Cortex of kidney (tissue), 1 donor: ENCODE measurements at places on chromosomes 6 and 20.

GRCh38 chr6:14706378-14706929, 539.4 kb upstream of the JARID2 start:
- no peak for DNase-seq

DNA sequence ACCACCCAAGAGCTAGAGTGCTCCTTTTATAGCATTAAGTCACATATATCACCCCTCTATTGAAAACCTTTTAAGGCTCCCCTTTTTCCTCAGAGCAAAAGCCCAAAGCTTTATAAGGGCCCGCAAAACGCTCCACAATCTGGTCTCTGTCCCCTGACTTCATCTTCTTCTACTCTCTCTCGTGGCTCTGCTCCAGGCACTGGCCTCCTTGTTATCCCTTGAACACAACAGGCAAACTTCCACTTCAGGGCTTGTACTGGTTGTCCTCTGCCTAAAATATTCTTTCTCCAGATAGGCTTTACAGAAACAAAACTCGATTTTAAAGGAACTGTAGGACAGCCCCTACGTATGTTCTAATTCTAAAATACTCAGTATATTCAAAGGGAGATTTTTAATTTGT, 44.0 kb upstream of the SPDEF start:
- no peak for DNase-seq

DNA sequence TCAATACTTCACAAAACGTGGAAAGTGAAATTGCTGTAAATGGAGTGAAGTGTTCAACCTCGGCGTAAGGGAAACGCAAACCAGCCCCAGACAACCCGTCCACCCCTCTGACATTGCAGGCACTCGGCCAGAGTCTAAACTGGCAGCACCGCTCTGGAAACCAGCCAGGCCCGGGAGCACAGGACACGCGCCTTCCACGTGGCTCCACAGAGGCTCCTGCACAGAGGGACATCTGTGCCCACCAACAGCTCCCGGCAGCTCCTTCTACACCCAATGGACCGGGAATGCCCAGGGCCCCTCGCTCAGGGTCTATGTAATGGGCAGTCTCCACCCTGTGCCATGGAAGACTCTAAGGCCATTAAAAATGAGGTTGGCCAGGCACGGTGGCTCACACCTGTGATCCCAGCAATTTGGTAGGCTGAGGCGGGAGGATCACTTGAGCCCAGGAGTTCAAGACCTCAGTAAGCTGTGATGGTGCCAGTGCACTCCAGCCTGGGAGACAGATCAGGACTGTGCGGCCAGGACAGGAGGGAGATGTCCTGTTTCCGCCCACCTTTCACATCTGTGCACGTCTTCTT, 3.4 kb upstream of the HELZ2 start:
- no peak for DNase-seq

DNA sequence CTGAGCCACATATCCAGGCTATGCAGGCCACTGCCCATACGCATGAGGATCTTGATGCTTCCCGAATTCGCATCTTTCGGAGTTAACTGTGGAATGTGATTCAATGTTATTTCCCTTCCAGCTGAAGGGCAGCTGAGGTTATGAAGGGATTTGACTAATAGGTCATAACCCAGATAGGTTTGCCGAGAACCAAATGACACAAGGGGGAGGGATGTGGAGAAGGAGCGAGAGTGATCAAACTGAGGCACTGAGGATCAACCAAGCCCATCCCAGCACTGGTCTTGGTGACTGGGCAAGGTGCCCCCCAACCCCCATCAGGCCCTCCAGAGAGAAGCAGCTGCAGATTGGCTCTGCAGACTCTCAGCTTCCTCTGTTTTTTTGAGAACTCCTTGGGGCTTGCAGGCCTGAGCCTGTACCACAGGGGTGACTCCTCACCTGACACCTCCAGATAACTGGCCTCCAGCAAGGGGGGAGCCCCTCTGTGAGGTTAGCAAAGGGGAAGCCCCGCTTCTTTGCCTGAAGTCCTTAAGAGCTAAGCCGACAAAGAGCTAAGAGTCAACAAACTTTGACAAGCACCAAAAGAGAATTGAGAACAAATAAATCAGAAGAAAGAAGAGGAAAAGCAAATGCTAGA, 185.9 kb downstream of the PDE7B start:
- no peak for DNase-seq

- DNase-seq = no peak
These were observed 2.7 kb downstream of the CALHM5 start for GRCh38 chr6:116514111-116514510.

DNA sequence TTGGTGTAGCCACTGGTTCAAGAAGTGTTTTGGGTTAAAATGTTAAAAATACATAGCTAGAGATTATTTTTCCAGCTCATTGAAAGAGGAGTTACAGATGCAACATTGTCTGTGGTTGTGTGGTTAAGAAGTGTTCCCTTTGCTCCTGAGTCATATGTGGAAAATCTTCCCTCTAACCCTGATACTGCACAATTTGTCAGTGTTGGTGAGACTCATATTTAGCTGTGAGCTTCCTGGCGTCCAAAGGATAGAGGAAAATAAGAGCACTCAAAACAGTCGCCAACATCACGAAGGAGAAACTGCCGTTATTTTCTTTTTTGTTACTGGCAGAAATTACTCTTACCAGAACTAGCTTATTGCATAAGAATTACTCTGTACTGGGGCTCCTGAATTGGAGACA, 250.4 kb downstream of the CDH4 start:
- DNase-seq = no peak

- DNase-seq = no peak
These were observed 124.6 kb upstream of the CDH4 start for GRCh38 chr20:61127311-61128039.

DNA sequence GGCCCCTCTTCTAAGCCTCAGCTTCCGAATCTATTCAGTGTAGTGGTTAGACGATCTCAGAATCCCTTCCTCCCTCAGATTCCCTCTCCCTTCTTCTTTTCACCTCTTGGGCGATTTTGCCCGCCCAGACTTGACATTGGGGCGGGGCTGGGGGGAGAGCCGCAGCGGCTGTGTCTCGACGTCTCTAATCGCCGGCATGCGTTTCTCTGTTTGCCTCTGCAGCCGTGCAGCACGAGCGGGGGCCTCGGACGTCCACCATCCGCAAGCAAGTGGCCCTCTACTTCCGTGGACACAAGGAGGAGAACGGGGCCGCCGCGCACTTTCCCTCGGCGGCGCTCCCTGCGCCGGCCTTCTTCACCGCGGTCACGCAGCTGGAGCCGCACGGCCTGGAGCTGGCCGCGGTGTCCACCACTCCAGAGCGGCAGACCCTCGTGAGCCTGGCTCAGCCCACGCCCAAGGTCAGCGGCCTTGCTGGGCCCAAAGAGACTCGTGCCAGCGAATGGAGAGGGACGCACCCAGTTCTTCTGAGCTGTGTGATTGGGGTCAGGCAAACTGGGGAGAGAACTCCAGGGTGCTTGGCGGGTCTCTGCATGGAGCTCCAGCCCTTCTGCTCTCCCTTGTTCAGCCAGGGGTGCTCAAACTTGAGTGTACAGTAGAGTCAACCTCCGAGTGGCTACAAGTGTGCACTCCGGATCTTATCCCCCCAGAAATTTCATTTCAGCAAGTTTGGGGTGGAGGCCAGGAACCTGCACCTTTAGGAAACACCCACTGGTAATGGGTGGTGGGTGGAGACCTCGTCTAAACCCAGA, 10.7 kb downstream of the NR2E1 start:
- no peak for DNase-seq

DNA sequence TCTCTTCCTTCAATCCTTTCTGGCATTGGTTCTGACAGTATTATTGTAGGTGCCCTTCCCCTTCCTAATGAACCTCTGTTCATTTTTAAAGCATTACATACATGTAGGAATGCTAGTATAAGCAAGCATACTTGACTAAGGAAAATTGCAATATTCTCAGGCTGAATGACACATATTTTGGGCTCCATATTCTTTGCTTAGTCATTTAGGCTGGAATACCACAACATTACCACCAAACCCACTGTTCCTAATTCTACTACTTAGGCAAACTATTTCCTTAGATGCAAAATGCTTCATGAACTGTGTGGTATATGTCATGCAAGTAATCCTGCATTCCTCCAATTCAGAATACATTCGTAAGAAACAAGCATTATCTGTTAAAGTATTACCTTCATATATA, 113.9 kb downstream of the PRDM1 start:
- DNase-seq = no peak

DNA sequence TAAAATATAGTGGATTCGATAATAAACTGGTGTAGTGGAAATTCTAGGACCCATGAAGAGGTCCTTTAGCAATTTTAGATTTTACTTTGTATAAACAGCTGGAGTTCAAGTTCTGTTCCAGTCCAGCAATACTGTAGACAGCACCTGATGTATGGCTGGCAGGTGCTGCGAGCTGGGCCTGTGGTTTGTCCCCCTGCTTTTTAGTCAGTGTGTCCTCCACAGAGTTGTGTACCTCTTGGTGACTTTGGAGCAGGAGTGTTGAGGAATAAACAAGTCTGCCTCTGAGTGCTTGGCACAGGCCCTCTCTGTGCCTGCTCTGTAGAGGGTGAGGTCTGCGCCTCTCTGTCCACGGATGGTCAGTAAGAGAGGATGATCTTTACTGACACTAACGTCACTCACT, 13.8 kb downstream of the STX16 start:
- no peak for DNase-seq

DNA sequence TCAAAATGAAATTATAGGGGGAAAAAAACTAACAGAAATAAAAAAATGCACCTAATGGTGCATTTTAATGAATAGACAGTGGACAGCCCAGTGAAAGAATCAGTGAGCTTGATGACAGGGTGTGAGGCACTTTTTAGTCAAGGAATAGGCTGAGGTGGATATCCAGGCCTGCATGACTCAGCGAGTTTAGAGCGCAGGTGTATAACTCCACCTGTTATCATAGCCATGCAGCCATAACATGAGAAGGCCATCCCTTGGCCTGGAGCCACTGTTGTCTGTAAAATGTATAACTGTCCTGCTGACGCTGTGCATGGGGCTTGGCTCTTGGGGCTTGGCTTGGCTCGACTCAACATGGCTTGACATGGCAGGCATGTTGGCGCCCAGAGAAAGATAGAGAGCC, 331.5 kb upstream of the NOX3 start:
- DNase-seq = no peak

GRCh38 chr20:10853176-10853575, 179.4 kb upstream of the JAG1 start:
- DNase-seq = no peak

DNA sequence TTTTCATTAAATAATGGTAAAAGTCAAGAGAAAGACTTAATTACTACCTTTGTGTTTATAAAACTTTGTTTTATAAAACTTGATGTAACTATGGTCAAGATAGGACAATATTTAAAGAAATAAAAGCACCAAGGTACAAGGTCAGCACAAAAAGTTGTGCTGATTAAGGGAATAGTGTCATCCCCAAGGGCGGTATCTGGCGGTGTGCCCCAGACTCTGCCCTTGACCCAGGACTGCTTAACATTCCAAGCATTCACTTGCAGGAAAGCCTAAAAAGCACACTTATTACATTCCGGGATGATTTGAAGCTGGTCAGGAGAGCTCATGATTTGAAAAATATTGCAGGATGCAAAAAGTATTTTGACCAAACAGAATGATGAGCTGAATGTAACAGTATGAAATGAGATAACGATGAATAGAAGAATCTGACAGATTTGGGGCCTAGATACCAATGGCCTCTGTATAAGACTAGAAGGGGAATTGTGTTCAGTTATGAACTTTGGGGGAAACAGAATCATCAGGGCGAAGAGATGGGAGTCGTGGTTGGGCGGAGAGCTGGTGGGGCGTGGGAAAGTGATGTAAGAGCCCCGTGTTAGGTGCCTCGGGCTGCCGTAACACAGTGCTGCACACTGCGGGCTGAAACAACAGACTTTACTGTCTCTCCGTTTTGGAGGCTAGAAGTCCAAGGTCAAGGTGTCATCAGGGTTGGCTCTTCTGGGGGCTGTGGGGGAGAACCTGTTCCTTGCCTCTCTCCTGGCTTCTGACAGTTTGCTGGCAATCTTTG, 77.2 kb downstream of the CDC5L start:
- no peak for DNase-seq

GRCh38 chr6:1832844-1833787, 223.4 kb downstream of the FOXC1 start:
- DNase-seq = no peak

GRCh38 chr6:36327226-36327918, 9.3 kb downstream of the BNIP5 start:
- no peak for DNase-seq

DNA sequence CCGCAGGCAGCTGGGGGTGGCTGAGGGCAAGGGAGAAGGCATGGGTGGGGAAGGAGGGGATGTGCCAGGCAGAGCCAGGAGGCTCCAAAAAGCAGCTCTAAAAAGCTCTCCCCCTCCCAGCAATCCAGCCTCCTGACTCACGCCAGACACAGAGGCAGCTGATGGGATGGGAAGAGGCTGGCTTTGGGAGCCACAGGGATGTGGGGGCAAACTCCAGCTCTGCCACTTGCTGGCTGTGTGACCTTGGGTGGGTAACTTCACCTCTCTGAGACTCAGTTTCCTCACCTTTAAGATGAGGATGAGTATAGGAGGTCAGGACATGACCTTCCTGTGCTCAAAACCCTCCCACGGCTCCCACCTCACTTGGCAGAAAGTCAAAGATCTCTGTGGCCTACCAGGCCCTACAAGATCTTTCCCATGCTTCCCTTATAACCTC, 148.9 kb downstream of the CEBPB start:
- DNase-seq = no peak
